IMR-90 (cell line): ENCODE measurements at places on chromosomes 5 and 9. TPM values are rescaled to one million over a fixed set of nuclear protein-coding genes. Genes with fewer than 3 reads are reported as not detected.

GRCh38 chr9:133239533-133240090, 30.6 kb upstream of the OBP2B start:
- H3K4me1 ChIP-seq: no peaks in the 10 kb centered on the region
- H3K36me3 ChIP-seq: no peaks in the 10 kb centered on the region
- H3K27me3 ChIP-seq: peaks cover 20% of the 10 kb centered on the region

DNA sequence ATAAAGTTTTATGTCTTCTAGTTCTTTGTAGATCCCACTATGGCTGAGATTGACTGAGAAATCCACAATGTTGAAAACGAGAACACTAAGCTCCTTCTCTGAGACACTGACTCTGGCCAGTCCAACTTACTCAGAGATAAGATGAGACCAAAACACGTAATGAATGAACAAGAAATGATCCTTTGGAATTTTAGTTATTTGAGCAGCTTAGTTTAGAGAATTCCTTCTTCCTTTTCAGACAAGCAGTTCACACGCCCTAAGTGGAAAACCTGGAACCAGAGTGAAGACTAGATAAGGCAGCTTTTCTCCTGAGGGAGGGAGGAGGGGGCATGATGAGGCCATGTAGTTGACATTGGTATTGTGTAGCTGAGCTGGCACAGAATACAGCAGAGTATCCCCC, 139.6 kb downstream of the GABRB2 start:
- no peaks in the 10 kb centered on the region for H3K4me1 ChIP-seq
- no peak for DNase-seq
- no peaks in the 10 kb centered on the region for H3K36me3 ChIP-seq
- H3K27me3 ChIP-seq: no peaks in the 10 kb centered on the region

DNA sequence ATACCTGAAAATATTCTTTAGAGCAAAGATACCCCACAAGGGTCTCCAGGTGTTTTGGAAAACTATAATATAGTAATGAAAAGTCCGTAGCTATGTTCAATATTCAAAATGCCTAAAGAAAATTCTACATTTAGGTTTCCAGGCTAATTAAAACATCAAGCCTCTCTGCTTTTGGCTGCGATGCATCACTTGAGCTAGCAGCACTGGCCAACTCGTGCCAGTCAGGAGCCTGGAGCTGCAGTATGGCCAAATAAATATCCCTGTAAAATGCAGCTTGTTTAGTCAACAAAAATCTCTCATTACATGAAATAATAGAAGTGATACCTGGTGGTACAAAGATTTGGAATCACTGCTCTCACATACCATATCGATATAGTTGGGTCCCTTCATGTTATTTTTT, 181.1 kb downstream of the ELAVL2 start:
- H3K4me1 ChIP-seq: no peaks in the 10 kb centered on the region
- H3K27ac ChIP-seq: no peak overlapping the region
- H3K4me3 ChIP-seq: no peak overlapping the region
- no peaks in the 10 kb centered on the region for H3K27me3 ChIP-seq

DNA sequence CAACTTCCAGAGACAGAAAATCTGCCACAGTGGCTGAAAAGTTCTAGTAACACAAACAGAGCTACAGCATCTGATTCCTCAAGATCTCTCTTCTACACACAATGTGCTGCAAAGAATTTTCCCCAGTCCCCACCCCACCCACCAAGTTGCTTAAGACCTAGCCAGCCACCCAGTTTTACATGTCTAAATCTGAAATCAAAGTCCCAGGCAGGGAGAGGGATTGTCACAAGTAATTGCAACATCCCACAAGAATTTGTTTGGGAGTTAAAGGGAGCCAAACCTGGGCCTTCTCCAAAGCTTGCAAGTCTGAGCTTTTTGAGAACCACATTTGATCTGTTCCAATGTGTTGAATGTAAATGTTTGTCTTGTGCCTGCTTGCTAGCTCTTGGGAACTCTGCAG, 15.5 kb downstream of the IGIP start:
- no peak overlapping the region for H3K27ac ChIP-seq
- H3K36me3 ChIP-seq: no peaks in the 10 kb centered on the region
- no peak overlapping the region for H3K4me3 ChIP-seq
- no peaks in the 10 kb centered on the region for H3K27me3 ChIP-seq
- H3K4me1 ChIP-seq: peaks cover 4% of the 10 kb centered on the region; the same call in 1 of the 2 replicates

GRCh38 chr5:143147902-143148301, 255.6 kb downstream of the NR3C1 start:
- no peak overlapping the region for H3K27ac ChIP-seq
- peak; percentile 57 for DNase-seq

HTR4 gene
- total RNA-seq: not detected in 2 replicates

PAPPA gene
- 11.7 and 12.4 TPM in 2 replicates for total RNA-seq

MOB3B gene
- total RNA-seq: under 0.01 TPM in 2 replicates
